COLO829 (cell line): ENCODE measurements at places on chromosomes 1 and 21.

- DNase-seq: no peak
These were observed 111.4 kb upstream of the HOOK1 start for GRCh38 chr1:59703226-59703917.

DNA sequence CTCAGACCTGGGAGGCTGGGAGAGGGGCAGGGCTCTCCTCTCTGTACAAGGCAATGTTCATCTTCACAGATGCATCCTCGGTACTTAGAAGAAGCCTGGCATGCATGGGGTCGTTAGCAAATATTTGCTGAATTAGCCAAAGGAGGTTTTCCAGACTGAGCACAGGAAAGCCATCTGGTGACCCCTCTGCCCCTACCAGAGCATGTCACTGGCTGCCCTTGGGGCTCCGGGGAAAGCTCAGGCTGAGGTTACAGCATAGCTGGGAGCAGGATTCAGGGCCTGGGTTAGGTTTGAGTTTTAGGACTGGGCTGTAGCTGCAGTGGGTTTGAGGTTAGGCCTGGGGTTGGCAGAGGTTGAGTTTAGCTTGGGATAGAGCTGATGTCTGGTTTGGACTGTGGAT lies 43.4 kb upstream of the ZBTB40 start:
- no peak for DNase-seq

GRCh38 chr1:22196041-22196440 lies 53.1 kb upstream of the WNT4 start:
- DNase-seq: no peak

DNA sequence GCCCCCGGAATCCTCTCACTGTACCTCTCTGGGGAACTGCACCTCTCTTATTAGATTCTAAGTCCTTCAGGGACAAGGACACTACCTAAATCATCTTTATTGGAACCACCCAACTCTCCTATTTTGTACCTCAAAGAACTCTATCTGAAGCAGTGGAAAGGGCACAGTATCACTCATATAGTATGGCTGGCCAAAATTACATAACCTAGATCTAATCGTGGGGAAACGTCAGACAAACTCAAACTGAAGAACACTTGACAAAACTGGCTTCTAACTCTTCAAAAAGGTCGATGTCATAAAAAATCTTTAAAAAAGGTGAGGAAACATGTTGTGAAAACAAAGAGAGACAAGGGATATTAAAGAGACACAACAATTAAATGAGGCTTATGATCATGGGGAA lies 210.0 kb downstream of the SLC45A1 start:
- DNase-seq: no peak

GRCh38 chr1:191674626-191675179 lies 483.6 kb upstream of the RGS18 start:
- DNase-seq: no peak

- DNase-seq: no peak
These were observed 298.9 kb downstream of the DPYD start for GRCh38 chr1:97621955-97622354.

- DNase-seq: no peak
These were observed 8.3 kb downstream of the VSIG8 start for GRCh38 chr1:159854116-159854692.

- DNase-seq: peak; percentile 93
These were observed 100.4 kb upstream of the ZNF281 start for GRCh38 chr1:200510228-200510623.

- DNase-seq: no peak
These were observed 7.4 kb downstream of the COP1 start for GRCh38 chr1:176199707-176200106.

DNA sequence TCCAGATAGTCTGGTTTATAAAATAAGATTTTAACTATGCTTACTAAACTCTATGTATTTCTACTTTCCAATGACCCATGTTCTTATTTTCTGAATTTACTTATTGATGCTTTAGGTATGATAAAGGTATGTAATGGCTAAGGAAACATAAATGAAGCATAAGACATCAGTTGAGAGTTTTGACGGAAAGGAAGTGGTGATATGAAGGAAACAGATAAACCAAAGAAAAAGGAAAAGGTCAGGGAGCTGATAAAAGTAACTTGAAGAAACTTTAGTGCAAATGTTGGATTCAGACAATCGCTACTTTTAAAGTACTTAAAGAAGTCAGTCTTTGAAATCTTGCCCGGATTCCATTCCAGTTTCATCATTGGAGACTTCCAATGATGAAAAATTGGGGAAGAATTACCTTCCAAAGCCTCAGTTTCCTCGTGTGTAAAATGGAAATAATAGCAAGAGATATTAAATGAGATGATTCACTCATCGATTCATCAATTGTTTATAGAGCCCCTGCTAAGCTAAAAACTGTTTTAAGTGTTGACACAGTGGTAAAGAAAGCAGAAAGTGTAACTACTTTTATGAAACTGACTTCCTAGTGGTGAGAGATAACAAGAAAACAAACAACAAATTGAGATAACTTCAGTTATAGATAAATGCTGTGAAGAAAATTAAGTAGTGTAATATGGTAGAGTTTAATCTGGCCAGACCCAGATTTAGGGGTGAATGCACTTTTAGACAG lies 10.6 kb downstream of the PTPRC start:
- DNase-seq: no peak

GRCh38 chr1:151680826-151681225 lies 35.8 kb downstream of the CELF3 start:
- peak; percentile 92 for DNase-seq

DNA sequence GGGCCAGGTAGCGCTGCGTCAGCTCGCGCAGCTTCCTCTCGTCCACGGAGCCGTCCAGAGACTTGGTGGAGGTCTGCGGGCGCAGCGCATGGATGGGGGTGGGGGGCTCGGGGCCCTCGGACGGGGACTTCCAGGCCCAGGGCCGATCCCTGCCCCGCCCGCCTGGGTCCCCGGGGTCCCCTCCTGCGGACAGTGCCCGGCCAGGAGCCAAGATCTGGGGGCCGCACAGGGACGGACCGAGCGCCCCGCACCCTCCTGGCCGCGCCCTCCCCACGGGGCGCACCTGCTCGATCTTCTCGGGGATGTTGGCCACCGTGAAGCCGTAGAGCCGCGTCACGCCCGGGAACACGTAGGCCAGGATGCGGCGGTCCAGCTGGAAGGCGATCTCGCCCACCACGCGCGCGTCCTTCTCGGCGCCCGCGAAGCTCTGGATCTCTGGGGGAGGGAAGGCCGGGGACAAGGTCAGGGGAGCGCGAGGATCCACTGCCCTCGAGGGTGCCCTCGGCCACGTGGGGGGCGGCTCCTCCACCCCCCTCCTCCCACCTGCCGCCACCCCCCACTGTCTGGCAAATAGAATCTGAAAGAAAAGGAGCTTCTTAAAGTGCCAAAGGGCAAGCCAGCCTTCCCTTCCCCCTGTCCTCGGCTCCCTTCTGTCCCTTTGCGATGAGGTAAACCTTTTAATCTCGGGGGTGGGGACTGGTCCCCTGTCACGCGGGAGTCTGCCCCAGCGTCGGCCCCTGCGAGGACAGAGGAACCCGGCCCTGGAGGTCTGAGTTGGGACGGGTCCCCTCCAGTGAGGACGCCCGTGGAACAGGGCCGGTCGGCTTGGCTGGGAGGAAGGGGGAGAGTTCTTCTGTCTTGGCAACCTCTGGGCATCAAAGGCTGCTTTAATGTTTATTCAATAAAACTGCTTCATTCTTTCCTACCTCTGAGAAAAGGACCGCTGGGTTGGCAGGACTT lies 6.5 kb upstream of the FTCD start:
- no peak for DNase-seq

DNA sequence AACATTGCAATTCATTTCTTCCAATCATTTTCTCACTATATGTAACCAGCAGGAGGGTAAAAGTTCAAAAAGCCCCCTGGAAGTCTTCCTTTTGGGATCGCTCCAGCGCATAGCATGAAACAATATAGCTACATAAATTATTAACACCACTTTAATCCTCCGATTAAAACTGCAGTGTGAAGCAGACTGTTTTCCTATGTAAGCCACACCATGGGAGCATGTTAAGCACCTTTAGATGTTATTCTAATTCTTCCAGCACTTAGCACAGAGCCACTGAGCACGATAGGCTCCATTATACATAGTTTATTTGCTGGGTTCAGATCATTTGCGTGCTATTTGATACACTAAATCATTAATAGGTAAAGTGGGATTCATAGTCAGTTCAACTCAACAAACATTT lies 18.4 kb upstream of the GADD45A start:
- no peak for DNase-seq

GRCh38 chr1:59985911-59986515 lies 59.4 kb upstream of the CYP2J2 start:
- no peak for DNase-seq

GRCh38 chr1:28265577-28265976 lies 6.3 kb downstream of the SESN2 start:
- DNase-seq: no peak

- DNase-seq: no peak
These were observed 78.5 kb downstream of the BACH1 start for GRCh38 chr21:29377266-29377665.

- DNase-seq: no peak
These were observed 3.2 kb upstream of the TNFSF4 start for GRCh38 chr1:173210283-173210682.

- no peak for DNase-seq
These were observed 82.4 kb downstream of the KIF14 start for GRCh38 chr1:200538179-200538578.
